ENCODE measurements at places on chromosomes 12 and 14.
A peak's percentile ranks its signal among the peaks of the same experiment; 100 is the strongest.

DNA sequence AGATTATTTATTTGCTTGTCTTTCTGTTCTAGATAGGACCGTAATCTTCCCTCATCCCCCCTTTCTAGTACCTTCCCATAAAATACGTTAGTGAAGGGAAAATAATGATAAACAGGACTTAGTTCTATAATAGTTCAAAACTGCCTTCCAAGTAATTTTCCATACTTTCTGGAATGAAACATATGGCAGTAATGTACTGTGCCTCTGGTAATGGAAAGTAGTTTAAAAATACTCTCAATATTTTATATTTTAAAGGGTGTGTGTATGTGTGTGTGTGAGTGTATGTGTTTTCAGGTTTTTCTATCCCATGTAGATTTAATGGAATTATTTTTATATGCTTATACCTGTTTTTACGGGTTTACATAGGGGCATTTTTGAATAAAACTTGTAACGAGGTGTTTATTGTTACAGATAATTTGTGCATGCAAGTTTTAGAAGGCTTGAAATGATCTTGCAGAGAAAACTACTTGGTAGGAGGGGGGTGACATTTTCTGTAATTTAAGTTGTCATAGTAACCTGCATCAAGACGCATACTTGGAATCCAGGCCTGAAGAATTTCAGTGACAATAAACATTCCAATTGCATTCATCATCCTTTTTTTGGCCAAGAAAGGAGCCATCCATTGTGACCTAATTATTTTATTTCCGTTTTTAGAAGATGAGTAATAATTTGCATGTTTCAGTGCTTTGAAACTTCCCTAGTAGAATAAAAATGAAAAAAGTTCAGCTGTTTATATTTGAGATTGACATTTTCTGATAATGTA lies 38.9 kb downstream of the RASSF8 start:
- peak; percentile 97 for DNase-seq

DNA sequence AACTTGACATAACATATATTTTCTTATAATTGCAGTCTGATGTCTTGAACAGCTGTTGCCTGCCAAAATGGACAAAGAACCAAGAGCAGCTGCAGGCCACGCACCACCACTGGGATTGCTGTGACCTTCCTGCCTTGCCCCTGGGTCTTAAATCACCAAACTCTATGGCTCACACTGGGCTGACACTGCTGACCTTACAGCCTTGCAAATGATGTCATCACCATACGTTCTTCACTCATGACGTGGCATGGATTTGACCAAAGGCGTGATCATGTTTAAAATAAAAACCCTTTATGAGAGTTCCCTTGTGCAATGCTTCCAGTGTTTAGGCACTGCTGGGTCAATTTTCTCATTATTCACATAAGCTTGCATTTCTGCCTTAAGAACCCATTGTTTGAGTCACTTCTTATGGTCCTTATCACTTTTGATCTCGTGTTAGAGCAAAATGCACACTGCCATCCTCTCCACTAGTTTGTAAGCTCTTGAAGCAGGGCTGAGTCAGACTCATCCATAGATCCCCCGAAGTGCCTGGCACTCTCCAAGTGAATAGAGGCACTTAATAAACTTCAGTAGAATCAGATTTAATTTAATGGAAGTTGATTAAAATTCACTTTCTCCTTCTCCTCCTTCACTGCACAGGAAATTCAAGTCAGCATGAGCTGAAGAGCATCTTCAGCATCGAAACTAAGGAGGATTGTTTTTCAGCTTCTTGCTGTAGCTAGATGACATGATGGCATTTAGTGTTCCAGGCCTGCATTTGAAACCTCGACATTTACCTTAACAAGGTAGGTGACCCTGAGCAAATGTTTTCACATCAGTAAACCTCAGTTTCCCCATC lies 132.4 kb upstream of the PZP start:
- peak; percentile 46 for DNase-seq

DNA sequence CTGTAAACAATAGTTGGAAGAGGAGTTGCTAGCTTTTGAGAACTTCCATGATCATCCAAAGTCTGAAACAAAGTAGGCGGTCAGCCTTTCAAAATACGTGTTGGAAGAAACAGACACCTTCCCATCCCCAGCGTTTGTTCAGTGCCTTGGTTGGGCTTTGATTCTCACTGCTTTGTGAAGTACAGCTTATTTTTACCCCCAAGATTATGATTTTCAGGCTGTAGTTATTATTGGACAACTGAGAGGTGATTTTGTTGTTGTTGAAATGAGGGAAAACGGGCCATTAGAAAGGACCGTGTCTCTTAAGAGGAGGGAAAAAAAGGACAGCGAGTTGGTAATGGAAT lies 921 bp upstream of the CEP83 start:
- no peak for DNase-seq

DNA sequence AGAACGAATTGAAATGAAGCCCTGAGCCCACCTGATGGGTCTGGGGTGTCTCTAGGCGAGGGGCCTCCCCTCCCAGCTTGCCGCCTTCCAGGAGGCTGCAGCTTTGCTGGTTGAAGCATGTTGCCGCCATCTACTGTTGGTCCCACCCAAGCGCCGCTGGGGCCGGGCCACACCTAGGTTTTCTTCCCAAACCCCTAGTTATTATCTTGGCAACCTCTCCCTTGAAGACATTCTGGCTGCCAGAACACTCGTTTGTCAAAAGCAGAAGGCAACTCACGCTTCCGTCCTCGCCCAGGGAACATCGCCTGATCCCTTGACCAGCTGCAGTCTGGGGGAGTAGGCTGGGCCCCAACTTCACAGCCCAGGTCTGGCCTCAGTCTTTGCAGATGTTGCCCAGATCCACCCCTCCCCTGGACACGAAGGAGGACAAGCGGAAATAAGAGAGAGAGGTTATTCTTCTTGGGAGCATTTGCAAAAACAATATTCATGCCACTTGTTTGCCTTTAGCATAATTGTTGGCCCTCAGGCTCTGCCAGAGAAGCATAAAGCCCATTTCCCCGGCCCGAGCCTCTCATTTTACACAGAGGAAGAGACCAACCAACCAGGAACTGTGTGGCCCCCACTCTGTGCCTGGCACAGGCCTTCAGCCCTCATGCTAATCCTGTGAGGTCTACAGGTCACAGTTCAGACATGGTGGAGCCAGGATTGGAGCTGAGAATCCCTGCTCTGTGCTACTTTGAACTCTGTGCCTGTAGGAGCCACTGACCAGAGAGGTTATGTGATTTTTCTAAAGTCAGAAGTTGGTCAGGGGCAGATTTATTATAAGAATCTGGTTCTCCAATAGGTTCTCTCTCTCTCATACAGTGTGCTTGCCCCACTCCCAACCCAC lies 6.8 kb downstream of the EMP1 start:
- DNase-seq = peak; percentile 70

DNA sequence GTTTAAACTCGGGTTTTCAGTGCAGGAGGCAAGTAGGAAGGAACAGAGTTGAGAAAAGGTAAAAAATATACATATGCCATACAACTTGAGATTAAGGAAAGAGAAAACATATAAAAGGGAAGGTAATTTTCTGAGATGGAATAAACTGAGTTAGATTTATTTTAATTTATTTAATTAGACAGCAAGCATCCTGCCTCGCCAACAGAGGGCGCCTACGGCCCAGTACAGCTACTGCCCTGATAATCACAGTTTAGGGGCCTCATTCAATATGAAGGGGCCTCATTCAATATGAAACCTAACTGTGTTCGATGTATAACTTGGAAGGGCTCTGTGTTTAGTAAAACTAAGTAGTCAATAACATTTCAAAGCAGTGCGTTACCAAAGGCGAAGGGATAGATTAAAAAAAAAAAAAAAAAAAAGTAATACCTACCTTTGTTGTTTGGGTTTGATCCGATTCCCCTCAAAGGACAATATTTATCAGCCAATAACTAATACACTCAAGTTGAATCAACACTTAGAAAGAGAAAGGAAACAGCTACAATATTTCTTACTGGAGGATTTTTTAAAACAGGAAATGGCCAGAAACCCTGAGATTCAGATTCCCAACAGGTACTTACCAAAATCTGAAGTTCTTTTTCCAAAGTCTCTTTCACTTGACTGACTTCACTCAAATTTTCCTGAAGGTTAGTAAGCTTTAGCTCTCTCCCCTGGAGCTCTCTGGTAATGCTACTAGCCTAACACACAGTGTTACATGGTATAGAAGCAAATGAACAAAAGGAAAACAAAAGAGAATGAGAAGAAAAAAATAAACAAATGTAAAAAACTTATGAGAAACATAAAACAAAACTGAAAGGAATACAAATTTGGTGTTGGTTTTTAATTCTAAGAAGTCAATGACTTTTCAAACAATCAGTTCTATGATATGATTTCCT lies 70.0 kb upstream of the VPS33A start:
- DNase-seq = peak; percentile 38

DNA sequence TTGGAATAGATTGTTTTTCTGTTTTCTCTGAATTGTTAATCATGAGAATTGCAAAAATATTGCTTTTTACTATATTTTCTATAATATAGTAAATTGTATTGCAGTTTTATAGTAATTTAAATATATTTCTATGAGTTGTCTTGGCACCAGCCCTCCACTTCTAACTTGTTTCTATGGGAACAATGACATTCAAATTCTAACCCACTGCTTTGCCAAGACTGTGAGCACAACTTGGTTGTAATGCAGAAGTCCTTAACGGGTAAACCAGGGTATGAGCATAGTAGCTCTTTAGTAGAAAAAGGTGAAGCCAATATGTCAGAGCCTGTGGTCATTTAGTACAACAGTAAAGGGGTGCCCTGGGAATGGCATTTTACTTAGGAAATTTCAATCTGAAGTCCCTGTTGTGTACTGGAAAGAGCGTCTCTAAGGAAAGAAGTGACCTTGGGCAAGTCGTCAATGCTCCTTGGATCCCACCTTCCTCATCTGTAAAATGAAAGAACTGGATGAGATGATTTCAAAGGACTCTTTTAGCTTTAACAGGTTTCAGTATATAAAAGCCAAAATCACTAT lies 283.3 kb downstream of the ATP23 start:
- DNase-seq = no peak

- DNase-seq = peak; percentile 85
These were observed 134.2 kb downstream of the NTF3 start for GRCh38 chr12:5565933-5566599.
